Frontal cortex (tissue), 4 donors: ENCODE measurements at places on chromosomes 7 and 10.
A peak's percentile ranks its signal among the peaks of the same experiment; 100 is the strongest.

- no peak for DNase-seq
Observed at GRCh38 chr7:46165276-46165675, 244.2 kb upstream of the IGFBP3 start.

- no peak for DNase-seq
Observed at GRCh38 chr7:117796889-117797288, 76.4 kb downstream of the CTTNBP2 start.

DNA sequence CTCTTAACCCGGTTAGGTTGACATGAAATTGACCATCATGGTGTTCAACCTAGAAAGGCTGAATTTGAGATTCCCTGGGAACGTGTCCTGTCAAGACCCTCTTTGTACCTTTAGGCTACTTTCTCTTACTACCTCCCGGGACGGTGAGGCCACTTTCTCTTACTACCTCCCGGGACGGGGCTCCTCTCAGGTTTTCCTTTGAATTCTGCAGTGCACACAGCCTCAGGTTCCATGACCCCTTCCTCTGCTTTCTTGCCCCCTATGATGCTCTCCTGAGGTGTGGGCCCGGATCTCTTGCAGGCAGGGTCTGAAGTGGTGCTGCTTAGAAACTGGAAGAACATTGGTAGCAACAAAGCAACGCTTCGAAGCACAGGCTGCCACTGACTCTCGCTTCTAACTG lies 155.3 kb downstream of the CAMK1D start:
- no peak for DNase-seq

DNA sequence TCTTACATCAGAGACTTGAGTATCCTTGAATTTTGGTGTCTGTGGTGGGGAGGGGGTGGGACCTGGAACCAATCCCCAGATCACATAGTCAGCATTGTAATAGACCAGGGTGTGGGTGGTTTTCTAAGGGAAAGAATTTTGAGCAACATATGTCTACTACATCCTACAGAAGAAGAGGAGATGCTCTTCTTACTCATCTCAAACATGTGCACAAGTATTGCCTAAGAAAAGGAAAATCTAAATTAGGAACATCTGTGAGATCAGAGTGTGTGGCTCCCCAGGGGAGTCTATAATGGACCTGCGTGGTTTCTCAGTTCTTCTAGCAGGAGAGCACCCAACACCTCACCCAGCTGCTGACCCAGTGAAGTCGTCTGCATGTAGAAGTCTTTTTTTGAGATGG lies 148.8 kb downstream of the CCDC3 start:
- DNase-seq = no peak

- no peak for DNase-seq
Observed at GRCh38 chr10:89019569-89020327, 29.1 kb downstream of the FAS start.

- DNase-seq = no peak
Observed at GRCh38 chr7:48176356-48176893, 5.2 kb downstream of the ABCA13 start.

DNA sequence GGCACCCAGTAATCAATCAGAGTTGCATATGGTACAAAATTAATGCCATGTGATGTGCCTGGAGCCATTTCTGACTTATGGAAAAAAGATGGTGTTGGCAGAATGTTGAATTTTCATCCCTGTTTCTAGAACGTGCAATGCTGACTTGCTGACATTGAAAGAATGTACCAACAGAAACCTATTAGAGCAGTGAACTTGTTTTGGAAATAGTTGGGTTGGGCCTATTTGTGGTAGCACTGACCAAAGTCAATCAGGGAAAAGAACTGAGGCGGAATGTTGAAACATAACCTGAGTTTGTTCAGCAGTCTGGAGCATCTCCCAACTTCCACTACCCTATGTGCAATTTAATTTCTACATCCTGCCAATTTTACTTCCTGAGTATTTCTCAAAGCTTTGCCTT lies 11.7 kb upstream of the KIAA1217 start:
- DNase-seq = no peak

DNA sequence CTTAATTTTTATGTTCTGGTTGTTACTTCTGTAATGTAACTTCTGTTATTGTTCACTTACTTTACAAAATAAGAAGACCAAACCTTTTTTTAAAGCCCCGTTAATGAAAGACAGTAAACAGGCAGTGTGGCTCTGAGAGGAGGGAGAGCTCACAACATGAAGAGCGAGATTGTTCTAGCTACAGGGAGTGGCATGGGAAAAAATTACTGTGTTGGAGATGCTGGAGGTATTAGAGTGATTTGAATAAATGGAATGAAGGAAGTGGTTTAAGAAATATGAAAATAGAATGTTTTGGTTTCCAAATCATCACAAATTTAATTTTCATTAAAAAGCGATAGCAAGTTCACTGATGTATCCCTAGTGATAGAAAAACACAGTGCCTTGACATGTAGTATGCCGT lies 31.8 kb downstream of the REEP3 start:
- no peak for DNase-seq

DNA sequence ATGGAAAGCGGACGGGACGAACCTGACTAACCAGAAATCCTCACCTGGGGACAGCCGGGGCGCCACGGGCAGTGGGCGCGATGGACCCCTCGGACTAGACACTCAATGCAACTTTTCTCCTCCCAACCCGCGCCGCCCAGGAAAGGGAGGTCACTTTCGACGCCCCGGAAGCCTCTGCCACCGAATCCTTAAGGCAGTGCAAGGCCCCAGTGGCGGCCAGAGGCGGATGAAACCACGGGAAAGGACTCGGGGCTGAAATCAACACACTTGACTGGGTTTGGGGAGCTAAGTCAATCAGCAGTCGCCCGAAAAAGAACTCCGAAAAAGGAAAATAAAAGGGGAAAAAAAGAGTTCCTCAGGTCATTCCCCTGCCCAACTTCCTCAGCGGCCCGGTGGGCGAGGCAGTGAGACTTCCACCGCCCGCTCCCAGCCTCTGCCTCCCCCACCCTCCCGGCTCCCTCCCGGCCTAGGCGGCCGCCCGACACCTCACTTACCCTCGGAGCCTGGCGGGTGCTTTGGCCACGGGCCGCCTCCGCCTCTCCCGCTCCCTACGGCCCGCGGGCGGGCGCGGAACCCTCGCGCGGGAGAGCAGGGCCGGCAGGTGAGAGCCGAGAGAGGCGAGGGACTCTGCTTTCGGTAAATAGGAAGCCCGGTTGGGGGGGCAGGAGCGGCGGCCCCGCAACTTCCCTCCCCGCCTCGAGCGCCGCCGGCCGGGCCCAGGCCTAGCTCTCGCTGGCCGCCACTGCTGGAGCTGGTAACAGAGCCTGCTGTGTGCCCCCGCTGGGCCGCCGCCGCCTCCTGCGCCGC lies 518 bp downstream of the WAPL start:
- no peak for DNase-seq

DNA sequence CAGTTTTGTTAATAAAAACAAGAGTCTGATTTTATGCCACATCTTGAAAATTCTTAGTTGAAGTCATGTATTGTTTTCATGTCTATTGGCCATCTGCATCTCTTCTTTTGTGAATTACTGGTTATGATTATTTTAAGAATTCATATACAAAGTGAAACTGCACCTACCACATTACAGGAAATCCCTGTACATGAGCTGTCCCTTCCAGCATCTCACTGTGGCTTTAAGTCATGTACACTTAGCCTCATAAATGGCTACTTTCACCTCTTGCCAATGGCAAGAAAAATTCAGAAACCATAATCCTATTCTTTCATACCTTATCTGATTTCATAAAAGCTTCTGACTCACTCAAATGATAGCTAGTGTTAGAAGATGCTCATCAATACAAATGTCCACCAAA lies 48.6 kb downstream of the CRTAC1 start:
- no peak for DNase-seq

DNA sequence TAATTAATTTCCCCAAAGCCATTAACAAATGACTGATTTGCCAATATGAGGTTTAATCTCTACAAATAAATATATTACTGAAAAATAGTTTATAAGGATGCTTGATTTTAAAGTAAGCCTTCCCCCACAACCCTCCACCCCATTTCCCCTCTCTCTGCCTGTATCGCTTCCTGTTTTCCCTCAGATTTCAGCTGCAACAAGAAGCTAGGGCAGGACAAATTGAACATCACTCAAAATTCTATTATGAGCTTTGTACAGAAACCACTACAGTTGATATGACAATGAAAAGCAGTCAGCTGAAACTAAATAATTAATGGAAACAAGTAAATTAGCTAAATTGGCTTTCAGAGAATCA lies 109.0 kb upstream of the SP4 start:
- DNase-seq = no peak

DNA sequence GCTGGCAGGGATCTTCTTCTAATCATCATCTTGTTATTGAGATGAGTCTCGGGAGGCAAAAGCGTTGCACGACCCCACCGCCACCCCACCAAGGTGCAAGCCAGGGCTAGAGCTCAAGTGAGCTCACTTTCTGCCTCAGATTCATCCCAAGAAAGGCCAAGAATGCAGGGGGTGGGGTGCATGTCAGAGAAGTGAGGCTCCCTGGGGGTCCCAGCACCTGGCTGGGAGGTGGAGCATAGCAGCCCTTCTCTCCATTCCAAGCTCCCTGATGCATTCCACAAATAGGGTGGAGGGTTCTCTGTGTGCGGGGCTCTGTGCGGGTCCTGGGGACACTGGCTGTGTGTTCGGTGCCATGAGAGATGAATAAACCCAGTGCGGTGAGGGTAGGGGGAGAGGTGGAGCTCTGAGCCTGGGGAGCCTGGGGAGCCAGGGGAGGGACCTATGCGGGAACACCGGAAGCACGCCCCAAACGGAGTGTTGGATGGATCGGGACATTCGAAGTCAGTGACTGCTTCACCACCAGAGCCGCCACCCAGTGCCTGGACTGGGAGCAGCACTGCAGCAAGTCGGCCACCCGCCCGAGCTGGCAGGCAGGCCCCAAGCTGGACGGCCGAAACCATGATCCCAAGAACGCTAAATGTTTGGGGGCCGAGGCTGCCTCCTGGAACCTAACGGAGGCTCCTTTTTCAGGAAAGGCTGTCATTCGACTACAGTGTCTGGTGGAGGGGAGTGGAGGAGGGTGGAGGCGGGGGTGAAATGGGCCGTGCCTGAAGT lies 17.9 kb upstream of the HMX3 start:
- no peak for DNase-seq

DNA sequence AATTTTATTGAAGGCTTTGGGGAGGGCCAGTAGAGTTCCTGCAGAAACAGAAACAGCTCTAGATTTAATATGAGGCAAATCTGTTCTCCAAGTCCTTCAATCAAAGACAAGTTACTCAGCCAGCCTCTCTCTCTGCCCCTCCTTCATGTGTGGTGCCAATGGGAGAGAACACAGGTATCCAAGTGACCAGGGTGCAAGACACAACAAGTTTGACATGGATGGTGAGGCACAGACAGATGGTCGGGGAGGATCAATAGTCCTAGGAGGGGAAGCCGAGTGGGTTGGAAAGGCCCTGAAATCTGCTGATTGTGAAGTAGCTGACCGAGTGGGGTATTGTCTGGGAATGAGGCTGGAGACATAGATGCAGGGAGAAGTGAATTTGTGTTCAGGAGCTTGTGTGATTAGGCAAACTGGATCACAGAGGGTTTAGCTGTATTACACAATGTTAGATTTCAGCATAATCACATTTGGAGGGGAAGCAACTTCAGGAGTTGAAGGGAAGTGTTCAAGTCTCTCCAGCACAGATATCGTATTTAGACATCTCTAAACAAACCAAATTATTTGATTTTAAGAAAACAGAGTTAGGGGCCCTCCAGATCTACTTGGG lies 1.5 kb downstream of the GIMAP1 start:
- DNase-seq = no peak

GRCh38 chr7:127782654-127783559 lies 130.9 kb downstream of the SND1 start:
- no peak for DNase-seq

- peak; percentile 52 for DNase-seq
Observed at GRCh38 chr10:21292763-21293517, 232.5 kb downstream of the SKIDA1 start.

DNA sequence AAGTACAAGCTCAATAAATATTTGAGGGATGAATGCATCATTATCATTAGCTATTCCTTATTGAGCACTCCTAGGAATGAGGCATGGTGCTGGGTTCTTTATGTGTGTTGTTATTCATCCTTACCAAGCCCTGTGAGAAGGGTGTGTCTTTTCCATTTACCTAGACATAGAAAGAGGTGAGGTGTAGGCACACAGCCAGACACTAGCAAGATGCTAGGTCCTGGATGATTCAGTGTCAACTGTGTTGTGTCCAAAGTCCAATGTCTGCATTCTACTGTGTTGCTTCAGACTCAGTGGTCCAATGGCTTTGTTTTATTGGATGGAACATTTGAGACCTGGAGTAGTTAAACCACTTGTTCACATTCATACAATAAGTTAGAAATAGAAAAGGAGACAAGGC lies 605.5 kb downstream of the LRMDA start:
- no peak for DNase-seq

- DNase-seq = no peak
Observed at GRCh38 chr7:116669769-116670168, 2.2 kb upstream of the MET start.

GRCh38 chr7:2938514-2939192 lies 94.5 kb upstream of the GNA12 start:
- no peak for DNase-seq

- DNase-seq = no peak
Observed at GRCh38 chr7:78261302-78261701, 462.7 kb downstream of the PHTF2 start.

DNA sequence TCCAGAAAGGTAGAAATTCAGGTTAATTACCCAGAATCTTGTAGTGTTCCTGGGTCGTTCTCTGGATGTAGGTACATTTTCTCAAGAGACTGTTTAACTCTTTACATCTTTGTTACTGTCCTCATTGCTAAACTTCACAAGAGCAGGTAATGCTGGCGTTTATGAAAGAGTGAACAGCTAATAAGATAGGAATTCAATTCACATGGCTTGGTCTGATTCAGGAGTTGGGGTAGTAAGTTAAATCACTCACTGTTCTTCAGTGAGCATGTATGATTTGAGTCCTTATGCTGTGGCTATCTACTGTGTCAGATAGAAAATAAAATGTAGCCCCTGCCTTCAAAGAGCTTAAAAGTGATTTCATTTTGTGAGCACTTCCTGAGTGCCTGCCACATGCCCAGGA lies 480.0 kb downstream of the LRMDA start:
- DNase-seq = no peak

- no peak for DNase-seq
Observed at GRCh38 chr7:151537818-151538561, 18.3 kb upstream of the RHEB start.

GRCh38 chr7:99083068-99083651 lies 60.7 kb downstream of the SMURF1 start:
- no peak for DNase-seq

DNA sequence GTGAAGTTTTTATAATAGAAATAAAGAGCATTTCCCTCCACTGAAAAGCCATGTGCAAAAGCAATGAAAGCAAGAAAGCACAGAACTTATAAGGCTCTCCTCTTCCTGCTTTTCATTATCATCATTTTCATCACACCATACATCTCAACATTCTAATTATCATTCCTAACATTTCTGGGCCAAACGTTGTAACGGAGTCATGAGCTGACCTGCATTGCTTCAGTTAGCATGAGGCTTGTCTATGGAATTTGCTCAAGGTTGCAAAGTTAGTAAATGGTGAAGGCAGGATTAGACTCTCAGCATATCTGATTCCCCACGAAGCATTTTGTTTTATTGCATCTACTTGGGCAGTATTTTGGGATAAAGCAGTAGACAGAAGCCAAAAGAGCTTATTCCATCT lies 11.4 kb downstream of the SCIN start:
- DNase-seq = no peak
